ENCODE measurements at places on chromosomes 4 and X. TPM values are rescaled to one million over a fixed set of nuclear protein-coding genes. Genes with fewer than 3 reads are reported as not detected.

Gene BMX
- 2.2 TPM for total RNA-seq

- no peak overlapping the region for H3K27ac ChIP-seq
- H3K4me1 ChIP-seq, result peaks cover 6% of the 10 kb centered on the region
- H3K27me3 ChIP-seq, result no peaks in the 10 kb centered on the region
- no peak overlapping the region for H3K4me3 ChIP-seq
- no peak for DNase-seq
- H3K36me3 ChIP-seq, result no peaks in the 10 kb centered on the region
Observed at GRCh38 chr4:119729835-119730670, 101.4 kb upstream of the PDE5A start.

- no peak for DNase-seq
- peaks cover 41% of the 10 kb centered on the region for H3K4me1 ChIP-seq
- no peaks in the 10 kb centered on the region for H3K36me3 ChIP-seq
Observed at GRCh38 chrX:107750263-107750662, 25.3 kb downstream of the TSC22D3 start.

Gene BRS3
- not detected for total RNA-seq

Gene RPS6KA6
- 4.0 TPM for total RNA-seq

DNA sequence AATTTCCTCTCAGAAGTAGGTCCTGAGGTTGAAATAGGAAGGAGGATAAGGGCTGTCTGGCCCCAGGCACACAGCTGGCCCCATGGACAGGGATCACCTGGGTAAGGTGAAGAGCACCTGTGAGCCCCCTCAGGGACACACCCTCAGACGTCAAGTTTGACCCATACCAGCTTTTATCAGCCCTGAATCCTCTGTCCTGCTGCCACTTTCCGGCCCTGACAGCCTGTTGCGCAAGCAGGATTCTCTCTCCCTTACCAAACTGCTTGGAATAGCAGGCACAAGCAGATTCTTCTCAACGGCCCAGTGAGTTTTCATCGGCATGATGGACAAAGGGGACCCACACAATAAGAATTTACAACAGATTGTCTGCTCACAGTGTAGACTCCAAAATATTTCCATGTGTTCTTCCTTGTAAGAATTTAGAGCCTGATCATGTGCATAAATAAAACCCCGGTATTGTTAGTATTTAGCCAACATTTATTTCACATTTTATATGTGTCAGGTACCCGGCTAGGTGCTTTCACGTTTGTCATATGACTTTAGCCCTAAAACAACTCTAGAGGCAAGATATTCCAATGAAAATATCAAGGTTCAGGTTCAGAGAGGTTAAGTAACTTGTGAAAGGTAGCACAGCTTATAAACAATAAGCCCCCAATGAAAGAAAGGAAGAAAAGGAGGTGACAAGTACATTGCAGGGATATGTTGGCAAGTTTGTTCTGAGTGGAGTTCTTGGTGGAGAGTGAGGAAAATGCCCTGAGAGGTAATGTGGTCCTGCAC is 107.2 kb upstream of the KIT start:
- H3K27me3 ChIP-seq, result no peaks in the 10 kb centered on the region
- no peak for DNase-seq
- no peaks in the 10 kb centered on the region for H3K36me3 ChIP-seq
- H3K27ac ChIP-seq, result no peak overlapping the region
- H3K4me1 ChIP-seq, result no peaks in the 10 kb centered on the region
- H3K4me3 ChIP-seq, result no peak overlapping the region

- H3K4me1 ChIP-seq, result peaks cover 23% of the 10 kb centered on the region
- no peaks in the 10 kb centered on the region for H3K36me3 ChIP-seq
- peak overlapping the region; percentile 31 for H3K27ac ChIP-seq
- DNase-seq, result no peak
- H3K4me3 ChIP-seq, result no peak overlapping the region
Observed at GRCh38 chrX:68669094-68669860, 21.8 kb downstream of the STARD8 start.

DNA sequence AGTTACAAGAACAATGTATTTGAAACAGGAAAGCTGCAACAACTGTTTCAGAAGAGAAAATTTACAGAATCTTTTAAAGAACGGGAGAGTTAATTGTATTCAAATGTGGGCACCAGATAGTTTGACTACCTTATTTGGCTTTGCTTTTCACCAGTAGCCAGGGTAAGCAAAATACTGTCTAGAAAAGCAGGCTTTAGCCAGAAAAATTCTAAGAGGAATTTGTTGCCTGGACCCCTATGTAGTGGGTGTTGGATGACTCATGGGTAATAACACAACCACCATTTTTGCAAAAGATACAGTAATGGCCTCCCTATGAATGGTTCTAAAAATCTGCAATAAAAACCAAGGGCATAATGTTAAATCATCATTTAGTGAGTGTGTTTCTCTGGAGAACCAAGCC is 233.4 kb upstream of the ANXA3 start:
- no peaks in the 10 kb centered on the region for H3K27me3 ChIP-seq
- no peak overlapping the region for H3K27ac ChIP-seq
- DNase-seq, result no peak
- H3K4me3 ChIP-seq, result no peak overlapping the region

- no peaks in the 10 kb centered on the region for H3K27me3 ChIP-seq
- H3K4me1 ChIP-seq, result no peaks in the 10 kb centered on the region
- no peaks in the 10 kb centered on the region for H3K36me3 ChIP-seq
Observed at GRCh38 chrX:148609515-148610327, 109.3 kb downstream of the AFF2 start.

Gene PDGFRA
- 100 TPM for total RNA-seq

Gene SPACA5
- total RNA-seq, result not detected

- no peaks in the 10 kb centered on the region for H3K27me3 ChIP-seq
- H3K36me3 ChIP-seq, result no peaks in the 10 kb centered on the region
- DNase-seq, result no peak
- peaks cover 17% of the 10 kb centered on the region for H3K4me1 ChIP-seq
Observed at GRCh38 chr4:169042608-169043007, 32.6 kb upstream of the CBR4 start.

Gene F11
- total RNA-seq, result not detected

DNA sequence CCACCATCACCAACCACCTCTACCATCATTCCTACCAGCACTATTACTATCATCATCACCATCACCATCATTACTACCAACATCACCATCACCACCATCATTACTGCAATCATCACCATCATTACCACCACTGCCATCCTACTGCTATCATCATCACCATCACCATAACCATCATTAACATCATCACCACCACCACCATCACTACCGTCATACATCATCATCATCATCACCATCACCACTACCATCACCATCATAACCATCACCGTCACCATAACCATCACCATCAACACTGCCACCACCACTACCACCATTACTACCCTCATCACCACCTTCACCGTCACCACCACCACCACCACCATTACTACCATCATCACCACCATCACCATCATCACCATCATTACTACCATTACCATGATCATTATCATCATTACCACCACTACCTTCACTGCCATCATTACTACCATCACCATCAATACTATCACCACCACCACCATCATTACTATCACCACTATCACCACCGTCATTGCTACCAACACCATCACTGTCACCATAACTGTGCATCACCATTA is 71.8 kb downstream of the PSAPL1 start:
- DNase-seq, result no peak
- H3K27ac ChIP-seq, result no peak overlapping the region
- H3K4me1 ChIP-seq, result peaks cover 63% of the 10 kb centered on the region
- H3K4me3 ChIP-seq, result no peak overlapping the region

Gene NDUFA1
- 183 TPM for total RNA-seq

DNA sequence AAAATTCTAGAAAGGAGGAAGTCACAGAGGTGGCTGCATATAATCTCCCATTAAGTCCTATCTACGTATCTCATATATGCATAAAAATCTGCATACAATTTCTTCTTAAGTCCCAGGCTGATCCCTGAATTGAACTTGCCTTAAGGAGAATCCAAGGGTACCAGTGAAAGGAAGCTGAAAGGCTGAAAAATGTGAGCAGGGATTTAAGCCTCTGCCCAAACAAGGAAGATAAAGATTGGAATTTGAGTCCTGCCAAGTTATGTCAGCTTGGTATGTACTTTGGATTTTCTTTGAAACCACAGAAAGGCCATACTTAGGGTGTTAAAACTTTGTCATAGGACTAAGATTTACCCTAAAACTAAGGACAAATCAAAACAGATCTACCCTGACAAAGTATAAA is 26.5 kb upstream of the GEMIN8 start:
- H3K4me3 ChIP-seq, result no peak overlapping the region
- DNase-seq, result no peak
- peaks cover 12% of the 10 kb centered on the region for H3K27me3 ChIP-seq
- H3K36me3 ChIP-seq, result no peaks in the 10 kb centered on the region
- no peaks in the 10 kb centered on the region for H3K4me1 ChIP-seq

Gene OPHN1
- total RNA-seq, result 15.6 TPM

Gene SSX2B
- total RNA-seq, result not detected

DNA sequence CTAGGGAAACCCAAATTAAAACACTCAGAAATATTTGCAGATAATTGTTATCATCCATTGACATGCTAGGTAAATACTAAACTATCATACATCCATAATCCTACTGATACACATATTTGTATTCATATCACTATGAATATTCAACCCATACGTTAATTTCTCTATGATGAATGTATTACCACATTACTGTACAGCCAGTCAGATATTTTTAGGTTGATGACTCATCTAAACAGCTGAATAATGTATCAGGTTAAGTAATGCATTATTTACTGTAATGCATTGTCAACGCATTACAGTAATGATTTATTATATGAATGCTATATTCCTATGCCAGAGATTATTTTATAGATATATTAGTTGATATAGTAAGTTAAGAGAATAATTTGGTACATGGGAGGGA is 37.1 kb downstream of the VEGFC start:
- H3K27ac ChIP-seq, result no peak overlapping the region
- H3K27me3 ChIP-seq, result no peaks in the 10 kb centered on the region
- no peak for DNase-seq
- peaks cover 3% of the 10 kb centered on the region for H3K4me1 ChIP-seq
- no peaks in the 10 kb centered on the region for H3K36me3 ChIP-seq

DNA sequence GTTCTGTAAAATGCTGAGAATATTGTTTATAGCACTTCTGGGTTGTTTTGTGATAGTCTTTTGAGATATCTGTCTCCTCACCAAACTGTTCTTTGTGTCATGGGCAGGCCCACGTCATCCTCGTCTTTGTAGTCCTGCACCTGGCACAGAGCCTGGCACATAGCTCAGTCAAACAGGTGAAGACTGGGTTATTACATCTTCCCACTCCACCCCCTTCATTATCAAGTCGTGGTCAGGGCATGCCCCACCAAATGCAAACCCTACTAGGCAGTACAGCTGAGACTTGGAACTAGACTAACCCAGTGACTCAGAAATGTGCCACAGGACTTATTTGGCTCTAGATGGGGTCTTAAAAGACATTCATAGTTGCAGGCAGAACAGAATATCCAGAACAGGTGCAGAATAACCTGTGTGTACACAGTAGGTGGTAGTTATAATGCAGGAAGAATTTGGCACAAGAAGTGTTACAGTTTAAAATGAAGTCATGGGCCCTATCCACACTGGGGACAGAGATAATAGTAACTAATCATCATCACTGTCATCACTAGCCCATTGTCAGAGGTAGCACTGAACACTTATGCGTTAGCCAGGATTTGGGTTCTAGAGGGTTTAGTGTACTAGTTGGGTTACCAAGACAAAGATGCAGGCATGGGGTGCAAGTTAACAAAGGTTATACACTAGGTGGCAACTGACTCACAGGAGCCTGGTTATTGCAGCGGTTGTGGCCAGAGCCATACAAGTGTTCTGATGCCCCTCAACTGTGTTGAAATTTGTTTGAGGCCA is 74.9 kb downstream of the TBL1X start:
- no peak overlapping the region for H3K27ac ChIP-seq
- DNase-seq, result no peak
- H3K27me3 ChIP-seq, result peaks cover 30% of the 10 kb centered on the region

DNA sequence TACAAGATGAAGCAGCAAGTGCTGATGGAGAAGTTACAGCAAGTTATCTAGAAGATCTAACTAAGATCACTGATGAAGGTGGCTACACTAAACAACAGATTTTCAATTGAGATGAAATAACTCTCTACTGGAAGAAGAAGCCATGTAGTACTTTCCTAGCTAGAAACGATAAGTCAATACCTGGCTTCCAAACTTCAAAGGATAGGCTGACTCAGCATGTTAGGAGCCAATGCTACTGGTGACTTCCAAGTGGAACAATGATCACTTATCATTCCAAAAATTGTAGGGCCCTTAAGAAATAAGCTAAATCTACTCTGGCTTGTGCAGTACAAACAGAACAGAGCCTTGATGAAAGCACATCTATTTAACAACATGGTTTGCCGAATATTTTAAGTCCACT is 55.0 kb downstream of the FBXW7 start:
- no peaks in the 10 kb centered on the region for H3K36me3 ChIP-seq
- H3K4me3 ChIP-seq, result no peak overlapping the region
- H3K27me3 ChIP-seq, result no peaks in the 10 kb centered on the region

Gene IQCM
- total RNA-seq, result not detected

Gene NWD2
- under 0.01 TPM for total RNA-seq

GRCh38 chrX:51852096-51852495 is 41.3 kb upstream of the MAGED1 start:
- no peak overlapping the region for H3K4me3 ChIP-seq
- no peaks in the 10 kb centered on the region for H3K4me1 ChIP-seq
- H3K36me3 ChIP-seq, result no peaks in the 10 kb centered on the region
- no peak for DNase-seq
- H3K27ac ChIP-seq, result no peak overlapping the region

- no peak overlapping the region for H3K27ac ChIP-seq
- H3K27me3 ChIP-seq, result no peaks in the 10 kb centered on the region
- H3K36me3 ChIP-seq, result no peaks in the 10 kb centered on the region
- H3K4me1 ChIP-seq, result no peaks in the 10 kb centered on the region
Observed at GRCh38 chr4:166903408-166903807, 330.9 kb downstream of the SPOCK3 start.

Data from muscle of leg (tissue), 16 donors.